GM23248 (cell line): ENCODE measurements at places on chromosomes 2 and 18. TPM values are rescaled to one million over a fixed set of nuclear protein-coding genes. Genes with fewer than 3 reads are reported as not detected.

The SLC5A6 gene
- 9.4 and 10.4 TPM in 2 replicates for polyA plus RNA-seq

The MC2R gene
- not detected in 2 replicates for polyA plus RNA-seq

- DNase-seq: no peak
Observed at GRCh38 chr2:190060626-190061025, 1.9 kb downstream of the MSTN start.

The AKAIN1 gene
- not detected in 2 replicates for polyA plus RNA-seq

The SLC4A5 gene
- polyA plus RNA-seq: 0.35 TPM in 1 of 2 replicates, not detected in the other

DNA sequence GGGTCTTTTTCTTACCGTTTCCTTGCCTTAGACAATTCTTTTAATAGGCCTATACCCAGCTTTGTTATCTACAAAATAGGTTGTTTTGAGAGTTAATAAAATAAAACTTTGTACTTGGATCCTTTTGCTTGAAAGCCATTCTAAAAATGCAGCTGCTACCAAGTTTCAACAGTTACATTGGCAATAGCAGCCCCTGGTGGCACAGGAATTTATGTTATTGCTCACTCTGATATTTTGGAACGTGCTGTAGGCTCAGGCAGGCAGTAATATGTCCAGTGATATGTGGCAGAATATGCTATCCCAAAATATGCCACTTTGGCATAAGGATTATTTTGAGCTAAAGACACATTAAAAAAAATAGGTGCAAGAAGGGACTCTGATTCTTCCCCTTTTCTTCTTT, 6.7 kb upstream of the COMMD1 start:
- DNase-seq: peak; percentile 47

DNA sequence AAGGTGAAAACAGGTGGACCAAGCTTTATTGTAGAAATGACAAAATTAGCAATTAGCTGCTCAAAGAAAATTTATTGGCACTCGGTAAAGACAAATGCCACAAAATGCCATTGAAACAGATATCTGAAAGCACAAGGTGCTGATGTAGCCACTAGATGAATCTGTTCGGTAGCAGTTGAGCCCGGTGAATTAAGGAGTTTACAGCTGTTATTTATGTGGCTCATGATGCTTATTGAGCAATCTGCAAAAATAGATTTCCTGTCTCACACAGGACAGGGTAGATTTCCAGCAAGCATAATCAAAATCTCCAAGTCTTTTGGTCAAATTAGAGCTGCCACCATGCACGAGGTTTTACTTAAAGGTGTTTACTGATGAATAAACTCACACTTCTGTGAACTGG, 182.2 kb downstream of the PPP1R1C start:
- no peak for DNase-seq

The ABCB6 gene
- polyA plus RNA-seq: 21.8 TPM in 2 replicates

DNA sequence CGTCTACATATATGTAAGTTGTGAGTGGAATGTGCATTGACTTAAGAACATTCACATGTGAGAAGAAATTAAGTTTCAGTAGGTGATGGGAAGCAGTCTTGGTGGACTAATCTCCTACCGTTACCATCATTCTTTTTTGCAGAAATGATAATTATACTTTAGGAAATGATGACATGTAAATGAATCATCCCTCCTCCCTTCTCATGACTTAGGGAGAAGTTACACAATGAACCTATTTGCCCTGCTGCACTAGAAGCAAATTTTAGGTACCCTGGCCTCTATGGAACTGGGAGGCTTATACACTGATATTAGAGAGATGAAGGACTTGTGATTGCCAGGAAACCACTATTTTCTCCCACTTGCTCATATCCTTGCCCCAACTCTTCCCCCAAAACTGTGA, 214.2 kb downstream of the CALCRL start:
- peak; percentile 62 for DNase-seq

- peak; percentile 72 for DNase-seq
Observed at GRCh38 chr18:12656605-12656937, 1.3 kb downstream of the SPIRE1 start.

DNA sequence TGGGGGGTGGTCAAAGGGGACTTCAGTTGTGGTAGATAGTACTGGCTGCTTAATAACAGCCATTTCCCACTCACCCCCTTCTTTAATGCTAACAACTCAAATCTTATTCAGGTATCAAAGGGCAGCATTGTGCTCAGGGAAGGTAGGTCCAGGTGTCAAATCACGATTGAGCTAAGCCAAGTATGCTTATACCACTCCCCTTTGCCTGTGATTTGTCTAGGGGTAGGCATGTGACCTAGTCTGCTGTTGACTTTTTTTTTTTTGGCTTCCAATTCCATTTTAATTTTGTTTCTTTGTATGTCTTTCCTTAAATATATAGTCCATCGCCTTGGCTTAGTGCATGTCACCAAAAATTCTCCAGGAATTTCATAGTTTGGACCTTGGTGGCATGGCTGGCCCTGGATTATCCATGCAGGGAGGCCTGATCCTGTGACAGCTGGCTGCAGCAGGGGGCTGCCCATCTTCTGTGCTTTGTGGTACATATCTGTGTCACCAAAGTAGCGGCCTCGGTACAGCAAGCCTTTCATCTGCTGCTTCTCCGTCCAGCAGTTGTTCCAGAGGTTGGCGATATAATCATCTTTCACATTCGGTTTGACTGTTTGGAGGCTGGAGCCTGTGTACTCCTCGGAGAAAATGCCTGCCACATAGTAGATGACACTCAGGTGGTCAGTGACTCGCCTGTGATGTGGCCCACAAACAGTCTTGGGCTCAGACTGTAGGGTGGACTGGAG, 68.1 kb upstream of the SPRED2 start:
- no peak for DNase-seq

The FOXI3 gene
- polyA plus RNA-seq: not detected in 2 replicates

- DNase-seq: no peak
Observed at GRCh38 chr2:68968221-68968620, 6.2 kb upstream of the GKN1 start.

GRCh38 chr2:230068016-230068650, 591 bp downstream of the SLC16A14 start:
- DNase-seq: peak; percentile 61

- peak; percentile 35 for DNase-seq
Observed at GRCh38 chr2:201402651-201403562, 45.8 kb upstream of the FLACC1 start.

The IL1B gene
- 1.1 and 2.2 TPM in 2 replicates for polyA plus RNA-seq

The DTNA gene
- 5.5 and 6.2 TPM in 2 replicates for polyA plus RNA-seq

DNA sequence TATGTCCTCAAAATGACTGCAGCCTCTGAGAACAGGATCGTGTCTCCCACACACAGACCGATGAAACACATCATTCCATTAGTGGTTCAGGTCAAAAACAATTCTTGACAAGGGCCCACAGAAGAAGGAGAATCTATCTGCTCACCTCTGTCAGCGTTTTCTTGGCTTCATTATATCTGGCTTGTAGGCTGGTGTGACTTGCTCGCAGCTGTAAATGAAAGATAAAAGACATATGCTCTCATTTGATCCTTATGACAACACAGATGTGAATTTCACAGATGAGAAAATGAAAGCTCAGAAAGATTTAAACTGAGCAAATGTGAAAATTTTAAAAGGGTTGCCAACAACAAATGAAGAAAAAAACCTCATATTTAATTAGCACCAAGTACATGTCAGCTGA, 61.6 kb downstream of the CCDC93 start:
- DNase-seq: no peak

GRCh38 chr2:39407516-39408296, 29.4 kb downstream of the MAP4K3 start:
- DNase-seq: no peak

DNA sequence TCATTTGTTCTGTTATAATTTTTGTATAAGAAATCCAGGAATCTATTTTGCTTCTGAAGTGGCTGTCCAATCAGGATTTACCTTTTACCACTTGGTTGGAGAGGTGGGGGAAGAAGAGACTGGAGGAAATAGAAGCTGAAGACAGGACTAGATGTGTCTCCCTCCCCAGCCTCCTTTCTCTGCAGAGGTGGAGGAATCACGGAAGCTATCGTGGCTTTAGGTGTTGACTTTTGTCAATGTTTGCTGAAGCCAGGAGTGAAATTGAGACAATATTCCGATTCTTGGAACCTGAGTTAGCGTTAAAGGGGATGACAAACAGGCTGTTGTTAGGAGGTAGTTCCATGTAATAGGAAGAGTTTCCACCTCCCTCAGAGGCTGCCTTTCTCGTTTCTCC, 43.5 kb downstream of the PDCL3 start:
- DNase-seq: no peak

DNA sequence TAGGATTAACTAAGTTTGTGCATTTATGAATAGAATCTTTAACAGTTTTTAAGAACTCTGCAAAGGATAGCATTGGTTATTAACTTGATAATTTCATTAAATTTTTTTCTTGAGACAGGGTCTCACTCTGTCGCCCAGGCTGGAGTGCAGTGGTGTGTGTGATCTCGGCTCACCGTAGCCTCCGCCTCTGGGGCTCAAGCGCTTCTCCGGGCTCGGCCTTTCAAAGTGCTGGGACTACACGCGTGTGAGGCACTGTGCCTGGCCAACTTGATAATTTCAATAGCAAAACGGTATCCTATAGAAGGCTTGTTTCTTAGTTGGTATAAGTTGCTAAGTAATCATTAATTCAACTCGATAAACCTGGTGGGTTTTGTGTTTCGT, 38.0 kb downstream of the ADNP2 start:
- peak; percentile 51 for DNase-seq

DNA sequence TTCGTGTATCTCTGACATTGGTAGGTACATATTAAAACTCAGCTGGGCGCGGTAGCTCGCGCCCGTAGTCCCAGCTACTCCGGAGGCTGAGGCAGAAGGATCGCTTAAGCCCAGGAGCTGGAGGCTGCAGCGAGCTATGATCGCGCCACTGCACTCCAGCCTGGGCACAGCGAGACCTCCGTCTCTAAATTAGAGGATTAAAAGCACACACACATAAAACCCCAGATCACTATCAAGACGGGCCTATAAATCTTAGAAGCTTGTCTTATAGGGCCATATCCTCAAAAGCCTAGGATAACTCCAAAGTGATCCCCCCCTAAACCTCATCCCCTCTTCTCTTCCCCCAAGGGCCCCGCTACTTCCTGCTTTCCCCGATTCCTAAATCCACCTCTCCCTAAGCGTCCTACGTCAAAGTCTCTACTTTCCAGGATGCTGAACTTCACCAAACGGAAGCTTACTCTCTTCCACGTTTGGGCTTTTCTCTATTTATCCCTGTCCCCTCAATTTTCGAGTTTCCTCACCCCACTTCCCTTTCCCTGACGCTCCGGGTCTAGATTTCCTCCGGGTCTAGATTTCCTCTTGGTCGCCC, 707 bp downstream of the KRCC1 start:
- peak; percentile 62 for DNase-seq

The MSTN gene
- 0.09 and 0.16 TPM in 2 replicates for polyA plus RNA-seq

The TRIM43 gene
- polyA plus RNA-seq: not detected in 2 replicates

DNA sequence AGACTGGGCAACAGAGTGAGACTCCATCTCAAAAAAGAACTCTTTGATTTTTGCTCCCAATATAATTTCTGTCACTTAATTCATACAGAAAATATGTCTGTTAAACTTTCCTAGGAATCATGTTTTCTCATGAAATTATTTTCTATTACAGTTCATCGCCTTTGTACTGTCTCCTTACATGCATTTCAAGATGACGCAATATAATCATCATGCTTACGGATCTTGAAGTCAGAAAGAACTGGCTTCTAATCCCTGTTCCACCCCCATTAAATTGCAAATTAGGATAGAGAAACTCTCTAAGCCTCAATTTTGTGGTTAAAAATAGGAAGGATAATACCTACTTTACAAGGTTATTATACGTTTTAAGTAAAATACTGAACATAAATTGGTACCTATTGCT, 467.6 kb upstream of the SMIM21 start:
- no peak for DNase-seq

The CDH20 gene
- polyA plus RNA-seq: 0.13 TPM in 1 of 2 replicates, not detected in the other

- no peak for DNase-seq
Observed at GRCh38 chr2:163367825-163368582, 367.8 kb downstream of the FIGN start.

- DNase-seq: no peak
Observed at GRCh38 chr2:241325257-241325656, 9.5 kb downstream of the SEPTIN2 start.

DNA sequence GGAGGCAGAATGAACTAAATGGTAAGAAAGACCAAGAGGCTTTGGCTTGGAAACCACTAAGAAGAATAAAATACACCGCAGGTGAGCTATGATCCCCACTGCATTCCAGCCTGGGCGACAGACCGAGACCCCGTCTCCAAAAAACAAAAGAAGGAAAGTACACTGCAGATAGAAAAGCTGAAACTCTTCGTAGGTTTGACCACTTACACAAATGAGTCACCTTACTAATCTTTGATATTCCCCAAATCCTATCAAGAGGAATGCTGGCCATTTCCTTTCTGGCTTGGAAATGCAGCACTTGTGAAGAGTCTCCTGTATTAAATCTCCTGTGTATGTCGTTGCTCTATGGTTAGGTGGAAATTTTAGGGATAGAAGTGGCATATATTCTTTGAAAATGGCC, 108.8 kb downstream of the MTCL1 start:
- DNase-seq: peak; percentile 39

GRCh38 chr2:119123389-119123788, 35.2 kb downstream of the C1QL2 start:
- DNase-seq: no peak

DNA sequence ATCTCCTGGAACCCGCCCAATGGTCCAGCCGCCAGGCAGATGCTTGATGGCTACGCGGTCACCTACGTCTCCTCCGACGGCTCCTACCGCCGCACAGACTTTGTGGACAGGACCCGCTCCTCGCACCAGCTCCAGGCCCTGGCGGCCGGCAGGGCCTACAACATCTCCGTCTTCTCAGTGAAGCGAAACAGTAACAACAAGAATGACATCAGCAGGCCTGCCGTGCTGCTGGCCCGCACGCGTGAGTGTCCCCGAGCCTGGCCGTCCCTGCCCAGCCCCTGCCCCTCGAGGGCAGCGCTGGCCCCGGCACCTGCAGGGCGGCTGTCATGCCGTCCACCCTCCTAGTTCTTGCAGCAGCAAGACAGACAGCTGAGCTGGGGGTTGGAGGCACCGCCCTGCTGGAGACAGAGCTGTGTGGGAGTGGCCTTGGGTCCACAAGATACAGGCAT, 36.7 kb downstream of the MTERF4 start:
- DNase-seq: no peak

GRCh38 chr2:28906376-28906775, 11.9 kb downstream of the WDR43 start:
- DNase-seq: no peak

DNA sequence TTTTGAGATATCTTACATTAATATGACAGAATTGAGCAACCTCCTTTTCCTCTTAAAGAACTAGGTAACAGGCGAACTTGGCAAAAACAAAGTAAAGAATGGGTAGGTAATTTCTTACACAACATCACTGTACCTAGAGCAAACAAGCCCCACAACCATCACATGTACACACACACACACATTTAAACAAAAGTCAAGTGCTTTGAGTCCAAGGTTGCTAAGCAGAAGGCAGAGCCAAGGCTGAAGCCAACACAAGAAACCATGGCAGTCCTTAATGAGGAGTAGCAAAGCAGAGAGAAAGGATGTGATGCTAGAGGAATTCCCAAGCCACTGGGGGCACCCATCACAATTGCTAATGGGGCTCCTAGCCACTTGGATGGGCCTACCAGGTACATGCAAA, 164.1 kb downstream of the PAX3 start:
- no peak for DNase-seq
